ENCODE measurements at places on chromosomes 4 and X. TPM values are rescaled to one million over a fixed set of nuclear protein-coding genes. Genes with fewer than 3 reads are reported as not detected.
A peak's percentile ranks its signal among the peaks of the same experiment; 100 is the strongest.

DNA sequence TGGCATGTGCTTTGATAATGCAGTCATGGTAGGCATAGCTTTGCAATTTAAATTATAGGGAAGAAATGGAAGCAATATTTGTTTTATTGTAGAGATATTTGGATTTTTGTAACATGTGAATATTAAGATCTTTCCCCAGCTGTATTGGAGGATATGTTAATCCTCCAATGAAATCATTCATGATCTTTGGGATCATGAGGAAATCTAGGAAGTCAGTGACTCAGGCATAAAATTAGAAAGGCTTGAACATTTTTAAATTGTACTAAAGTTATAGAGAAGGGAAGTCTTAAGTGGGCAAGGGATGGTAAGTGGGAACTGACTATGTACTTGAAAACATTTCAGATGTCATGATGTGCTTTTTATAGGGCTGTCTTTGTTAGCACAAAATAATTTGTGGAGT lies 46.8 kb downstream of the FIP1L1 start:
- no peak for DNase-seq
- H3K4me3 ChIP-seq, result no peak overlapping the region
- H3K27me3 ChIP-seq, result no peaks in the 10 kb centered on the region
- H3K4me1 ChIP-seq, result no peaks in the 10 kb centered on the region
- H3K36me3 ChIP-seq, result peaks cover 27% of the 10 kb centered on the region
- H3K27ac ChIP-seq, result no peak overlapping the region

GRCh38 chrX:11531226-11531625 lies 134.5 kb downstream of the ARHGAP6 start:
- H3K36me3 ChIP-seq, result no peaks in the 10 kb centered on the region
- H3K4me3 ChIP-seq, result no peak overlapping the region
- no peak overlapping the region for H3K27ac ChIP-seq
- H3K4me1 ChIP-seq, result no peaks in the 10 kb centered on the region

- no peak overlapping the region for H3K4me3 ChIP-seq
- no peak overlapping the region for H3K27ac ChIP-seq
- DNase-seq, result no peak
- H3K36me3 ChIP-seq, result no peaks in the 10 kb centered on the region
- no peaks in the 10 kb centered on the region for H3K27me3 ChIP-seq
- no peaks in the 10 kb centered on the region for H3K4me1 ChIP-seq
Measured at GRCh38 chr4:64807821-64808220, 398.6 kb upstream of the TECRL start.

DNA sequence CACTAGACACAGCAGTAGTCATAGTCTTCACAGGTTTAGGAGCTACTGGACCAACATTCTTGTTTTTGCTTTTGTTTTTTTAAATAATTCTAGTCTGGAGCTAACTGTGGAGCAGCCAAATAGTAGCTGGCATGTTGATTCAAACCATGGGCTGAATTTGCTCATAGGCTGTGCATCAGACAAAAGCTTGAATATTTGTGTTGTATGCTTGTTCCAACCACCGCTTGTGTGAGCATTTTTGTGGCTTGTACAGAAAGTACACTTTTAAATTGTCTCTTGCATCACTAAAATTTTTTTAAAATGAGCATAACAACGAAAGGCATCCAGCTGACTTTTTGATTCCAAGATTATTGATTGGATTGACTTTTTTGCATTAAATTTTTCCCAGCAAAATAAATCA lies 39.6 kb downstream of the CCNI start:
- H3K27ac ChIP-seq, result no peak overlapping the region
- peaks cover 3% of the 10 kb centered on the region for H3K4me1 ChIP-seq
- H3K36me3 ChIP-seq, result peaks cover 19% of the 10 kb centered on the region
- no peaks in the 10 kb centered on the region for H3K27me3 ChIP-seq
- H3K4me3 ChIP-seq, result no peak overlapping the region

GRCh38 chr4:159983082-159983481 lies 880.2 kb downstream of the RAPGEF2 start:
- H3K27me3 ChIP-seq, result no peaks in the 10 kb centered on the region
- H3K4me3 ChIP-seq, result no peak overlapping the region
- H3K4me1 ChIP-seq, result no peaks in the 10 kb centered on the region
- no peak for DNase-seq
- no peak overlapping the region for H3K27ac ChIP-seq

DNA sequence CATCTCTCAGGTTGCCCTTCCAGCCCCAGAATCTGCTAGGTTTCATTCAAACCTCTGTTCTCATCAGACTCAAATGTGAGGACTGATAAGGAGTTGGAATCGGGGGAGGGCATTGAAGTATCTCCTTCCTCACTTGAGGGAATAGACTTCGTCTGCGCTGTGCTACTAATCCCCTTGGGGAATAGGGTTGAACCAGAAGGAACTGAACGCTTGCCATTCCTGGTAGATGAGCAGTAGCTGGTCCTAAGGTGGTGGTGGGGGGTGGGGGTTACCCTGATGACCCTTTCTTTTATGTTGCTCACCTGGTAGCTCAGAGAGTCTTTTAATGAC lies 692 bp upstream of the SLC9A7 start:
- H3K36me3 ChIP-seq, result no peaks in the 10 kb centered on the region
- H3K27ac ChIP-seq, result peak overlapping the region; percentile 43
- peaks cover 16% of the 10 kb centered on the region for H3K4me1 ChIP-seq
- no peak for DNase-seq
- peak overlapping the region; percentile 24 for H3K4me3 ChIP-seq
- H3K27me3 ChIP-seq, result no peaks in the 10 kb centered on the region

Gene SORCS2
- total RNA-seq, result 1.4 TPM

Data from natural killer cell (primary cell).